Hypothalamus (tissue), 51 donors: ENCODE measurements at places on chromosomes 5 and 9.

GRCh38 chr5:166772770-166773169, 1518.7 kb upstream of the WWC1 start:
- no peak for DNase-seq

DNA sequence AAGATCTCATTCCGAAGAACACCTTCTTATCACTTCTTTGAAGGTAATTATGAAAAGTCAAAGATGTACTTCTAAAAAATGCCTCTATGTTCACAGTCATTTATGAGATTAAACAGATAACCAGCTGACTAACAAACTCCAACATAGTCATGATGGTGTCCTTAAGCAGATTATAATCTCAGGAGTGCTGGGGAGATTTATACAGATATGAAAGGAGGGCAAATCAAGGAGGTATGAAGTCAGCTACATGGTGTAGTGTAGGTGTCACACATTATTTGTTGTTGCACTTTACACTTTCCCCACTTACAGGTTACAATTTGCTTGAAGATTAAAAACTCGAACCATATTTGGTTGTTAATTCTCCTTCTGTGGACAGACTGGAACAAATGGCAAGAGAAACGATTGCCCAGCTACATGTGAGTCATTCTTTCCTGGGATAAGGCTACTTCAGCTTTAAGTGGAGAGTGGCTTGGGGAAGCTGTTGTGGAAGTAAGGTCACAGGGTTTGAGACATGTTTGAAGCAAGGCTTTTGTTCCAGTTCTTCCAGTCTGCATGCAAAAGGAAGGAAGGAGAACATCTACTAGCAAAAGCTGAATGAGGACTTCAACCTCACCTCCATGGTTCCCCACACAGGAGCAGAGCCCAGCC, 320.1 kb downstream of the ADGRV1 start:
- no peak for DNase-seq

DNA sequence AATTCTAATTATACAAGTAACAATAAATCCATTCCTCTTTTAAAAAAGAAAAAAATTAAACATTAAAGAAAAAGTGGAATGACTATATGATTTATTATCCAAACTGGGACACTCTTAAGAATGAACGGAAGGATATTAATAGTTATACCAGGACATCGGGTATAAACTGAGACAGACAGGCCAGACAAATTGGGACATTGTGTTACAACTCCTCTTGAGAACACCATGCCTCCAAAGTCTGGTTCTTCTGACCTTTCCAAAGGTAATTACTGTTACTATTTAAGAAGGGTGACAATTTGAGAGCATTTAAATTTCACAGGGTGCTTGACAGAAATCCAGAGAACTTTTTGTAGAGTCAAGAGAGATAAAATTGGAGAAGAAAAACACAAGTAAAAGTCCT, 132.1 kb upstream of the MARCHF11 start:
- DNase-seq, result no peak

DNA sequence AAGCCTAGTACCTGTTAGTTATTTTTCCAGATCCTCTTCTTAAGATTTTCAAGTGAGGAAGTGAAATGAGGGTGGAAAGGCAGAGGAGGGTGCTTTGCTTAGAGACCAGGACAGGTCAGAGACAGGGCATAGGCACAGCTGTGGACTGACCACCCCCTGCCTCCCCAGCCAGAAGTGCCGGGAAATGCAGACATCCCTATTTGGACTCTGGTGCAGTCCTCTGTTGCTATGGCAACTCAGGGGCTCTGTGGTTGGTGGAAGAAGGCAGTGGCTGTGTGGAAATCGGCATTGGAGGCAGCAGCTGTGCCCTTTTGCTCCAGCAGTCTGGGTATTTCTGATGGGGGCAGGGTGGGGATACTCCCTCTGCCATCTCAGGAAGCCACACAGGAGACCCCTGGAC, 43.3 kb upstream of the NDFIP1 start:
- peak; percentile 41 for DNase-seq

GRCh38 chr5:7533941-7534340, 138.0 kb downstream of the ADCY2 start:
- no peak for DNase-seq

DNA sequence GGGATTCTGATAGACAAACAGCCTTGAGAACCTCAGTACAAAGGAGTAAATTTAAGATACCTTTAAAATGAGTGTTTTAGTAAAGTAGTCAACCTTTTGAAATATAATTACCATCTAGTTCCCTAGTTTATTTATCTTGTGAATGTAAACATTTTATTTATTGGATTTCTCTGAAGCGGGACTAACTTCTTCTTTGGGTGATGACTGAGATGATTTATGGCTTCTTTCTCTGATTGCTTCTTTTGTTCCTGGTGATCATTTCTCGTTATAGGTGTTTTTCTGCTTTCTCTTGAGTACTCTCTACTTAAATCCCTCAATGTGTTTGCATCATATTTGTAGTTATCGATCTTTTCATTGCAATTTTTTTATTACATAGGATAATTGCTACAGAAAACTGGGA, 33.2 kb downstream of the PRDM6 start:
- no peak for DNase-seq

DNA sequence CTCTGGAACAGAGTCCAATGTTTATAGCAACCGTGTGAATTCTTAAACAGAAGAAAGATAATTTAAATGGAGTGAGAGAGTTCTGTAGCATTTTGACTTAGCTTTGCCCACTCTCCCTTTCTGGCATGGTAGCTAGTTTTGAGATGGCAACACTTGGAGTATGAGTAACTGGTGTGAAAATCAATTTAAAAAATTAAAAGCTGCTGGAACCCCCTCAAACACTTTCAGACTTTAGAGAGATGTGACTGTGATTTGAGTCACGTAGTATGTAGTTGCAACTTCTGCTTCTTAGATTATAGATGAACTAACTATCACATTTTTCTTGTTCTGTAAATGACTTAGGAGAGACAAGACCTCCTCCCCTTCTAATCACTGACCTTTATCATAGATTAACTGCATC, 2309.5 kb upstream of the C9orf72 start:
- no peak for DNase-seq

DNA sequence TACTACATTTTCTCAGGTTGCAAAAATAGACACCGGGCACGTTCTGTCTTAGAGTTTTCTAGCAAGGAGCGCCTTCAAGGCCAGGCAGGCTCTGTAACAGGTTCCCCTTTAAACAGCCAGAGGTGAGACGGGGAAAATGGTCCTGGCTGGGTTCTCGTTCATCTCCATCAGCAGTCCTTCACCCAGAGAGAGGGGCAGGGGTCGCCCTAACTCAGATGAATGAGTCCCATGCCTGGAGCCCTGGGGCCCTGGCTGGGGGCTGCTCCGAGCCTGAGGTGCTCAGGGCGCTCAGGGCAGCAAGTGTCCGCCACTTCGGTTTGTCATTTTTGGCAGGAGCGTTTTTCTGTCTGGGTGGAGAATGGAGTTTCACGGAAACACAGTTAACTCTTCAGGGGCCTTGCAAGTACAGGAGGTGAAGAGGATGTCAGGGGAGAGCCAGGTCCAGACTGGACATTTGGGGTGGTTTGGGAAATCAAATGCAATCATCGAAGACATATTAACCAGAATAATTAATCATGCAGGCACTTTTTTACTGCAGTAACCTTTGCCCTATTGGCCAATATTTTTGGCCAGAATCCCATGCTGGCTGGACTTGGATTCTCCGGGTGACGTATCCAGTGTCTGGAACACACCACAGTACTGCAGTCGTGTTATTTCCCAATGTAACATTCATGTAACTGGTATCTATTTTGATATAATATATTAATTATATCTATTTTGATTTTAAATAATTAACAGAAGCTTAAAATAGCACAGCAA, 2.9 kb downstream of the NTNG2 start:
- DNase-seq, result no peak

- DNase-seq, result no peak
Measured at GRCh38 chr5:130166839-130167490, 262.7 kb downstream of the CHSY3 start.

DNA sequence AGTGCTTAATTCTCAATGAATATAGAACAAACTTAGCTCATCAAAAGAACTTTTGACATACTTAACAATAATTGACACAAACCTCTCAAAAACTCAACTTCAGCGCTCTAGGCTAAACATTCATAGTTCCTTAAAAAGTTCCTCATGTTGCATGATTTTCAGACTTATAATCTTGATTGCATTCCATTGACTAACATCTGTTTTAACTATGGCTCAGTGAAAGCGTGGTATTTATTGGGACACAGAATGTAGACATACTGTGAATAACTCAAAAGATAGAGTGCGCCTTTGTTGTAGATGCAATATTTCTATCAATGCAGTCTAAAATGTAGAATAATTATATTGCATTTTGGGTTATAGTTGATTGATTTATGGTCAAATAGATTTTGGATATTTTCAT, 227.1 kb upstream of the HAPLN1 start:
- no peak for DNase-seq

DNA sequence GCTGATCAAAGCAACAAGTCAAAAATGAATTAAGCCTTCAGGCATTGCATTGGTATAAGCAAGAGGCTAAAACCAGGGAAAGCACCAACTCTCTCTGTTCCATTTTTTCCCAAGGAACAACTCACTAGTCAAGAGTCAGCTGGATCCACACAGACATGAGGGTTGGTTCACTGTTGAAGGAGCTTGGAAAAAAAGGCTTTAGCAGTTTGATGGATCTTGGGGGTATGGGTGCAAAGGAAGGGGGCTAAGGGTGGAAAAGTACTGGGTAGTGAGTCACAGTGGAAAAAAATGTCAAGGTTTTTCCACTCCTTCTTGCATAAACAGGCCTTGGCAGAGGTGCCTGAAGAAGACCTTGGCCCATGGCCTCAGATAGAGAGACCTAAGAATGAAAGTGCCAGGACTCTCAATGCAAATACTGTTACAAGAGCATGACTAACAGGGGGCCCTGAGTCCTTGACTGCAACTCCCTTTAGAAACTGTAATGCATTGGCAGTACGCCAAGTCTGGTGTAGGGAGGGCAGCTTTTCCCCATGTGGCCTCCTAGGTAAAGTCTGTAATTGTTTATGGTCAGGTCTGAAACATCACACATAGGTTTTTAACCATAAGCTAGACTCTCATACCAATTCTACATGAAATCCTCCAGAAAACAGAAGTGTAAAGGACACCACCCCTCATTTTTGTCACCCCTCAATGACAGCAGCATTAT, 23.7 kb downstream of the ACTL7A start:
- DNase-seq, result no peak

GRCh38 chr9:78756813-78757510, 460.0 kb downstream of the PSAT1 start:
- DNase-seq, result no peak

DNA sequence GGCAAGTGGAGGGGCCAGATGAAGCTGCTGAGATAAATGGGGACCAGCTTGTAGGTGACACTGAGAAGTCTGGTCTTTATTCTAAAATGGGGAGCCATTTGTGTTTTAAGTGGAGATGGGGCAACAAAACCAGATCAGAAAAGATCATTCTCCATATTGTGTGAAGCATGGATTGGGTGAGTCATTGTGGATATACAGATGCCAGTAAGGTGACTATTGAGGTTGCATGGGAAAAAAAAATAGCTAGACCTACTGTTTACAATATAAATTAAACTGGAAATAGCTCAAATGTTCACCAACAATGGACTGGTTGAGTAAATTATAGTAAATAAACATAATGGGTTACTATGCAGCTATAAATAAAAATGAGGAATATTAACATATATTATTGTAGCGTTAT, 5.4 kb upstream of the MAP1B start:
- no peak for DNase-seq

DNA sequence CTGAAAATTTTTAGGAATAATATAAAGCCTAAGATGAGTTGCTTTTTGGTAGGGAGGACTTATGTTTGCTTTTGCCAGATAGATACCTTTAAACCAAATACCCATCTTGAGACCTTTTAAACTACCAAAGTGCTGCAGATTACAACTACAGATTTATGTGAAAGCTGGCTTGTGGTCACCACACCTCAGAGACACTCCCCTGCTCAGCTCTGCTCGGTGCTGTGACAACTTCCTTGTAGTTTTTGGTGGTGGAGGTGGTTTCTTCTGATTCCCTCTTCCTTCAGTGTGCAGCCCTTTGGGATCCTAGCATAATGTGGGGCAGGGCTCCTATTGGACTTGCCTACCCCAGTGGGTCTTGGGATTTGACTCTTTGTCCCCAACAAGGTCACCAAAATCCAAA, 29.2 kb downstream of the GARNL3 start:
- DNase-seq, result no peak

DNA sequence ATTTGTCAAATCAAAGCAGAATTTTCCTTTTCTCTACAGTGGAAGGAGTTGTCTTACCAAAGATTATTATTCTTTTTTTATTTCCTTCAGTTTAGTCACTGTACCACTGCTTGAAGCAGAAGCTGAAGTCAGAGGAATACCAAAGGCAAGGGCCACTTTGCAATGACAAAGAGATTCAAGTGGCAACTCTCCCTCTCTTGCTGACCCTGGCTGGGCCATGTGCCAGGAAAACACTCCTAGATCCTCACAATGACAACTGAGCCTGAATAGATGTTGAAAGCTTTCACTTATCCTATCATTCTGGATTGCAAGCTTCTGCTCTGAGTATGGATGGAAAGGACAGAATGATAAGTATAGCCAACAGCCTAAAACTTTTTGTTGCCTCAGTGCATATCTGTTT, 618.3 kb downstream of the NR2F1-AS1 start:
- peak; percentile 15 for DNase-seq

DNA sequence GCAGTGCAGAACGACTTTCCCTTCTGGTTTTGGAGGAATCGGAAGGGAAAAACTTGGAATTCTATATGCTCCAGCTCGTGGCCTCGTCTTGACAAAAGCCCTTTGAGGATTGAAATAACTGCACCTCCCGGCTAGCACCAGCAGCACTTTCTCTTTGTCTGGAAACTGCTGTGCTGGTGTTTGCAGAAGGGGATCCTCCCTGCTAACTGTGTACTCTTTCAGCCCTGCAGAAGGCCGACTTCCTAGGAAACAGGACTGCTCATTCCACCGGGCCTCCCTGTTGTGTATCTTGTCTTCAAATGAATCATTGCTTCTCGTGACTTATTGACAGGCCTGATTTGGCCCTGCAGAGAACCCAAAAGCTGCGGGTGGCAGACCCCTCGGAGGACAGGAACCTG, 23.6 kb downstream of the STC2 start:
- no peak for DNase-seq

DNA sequence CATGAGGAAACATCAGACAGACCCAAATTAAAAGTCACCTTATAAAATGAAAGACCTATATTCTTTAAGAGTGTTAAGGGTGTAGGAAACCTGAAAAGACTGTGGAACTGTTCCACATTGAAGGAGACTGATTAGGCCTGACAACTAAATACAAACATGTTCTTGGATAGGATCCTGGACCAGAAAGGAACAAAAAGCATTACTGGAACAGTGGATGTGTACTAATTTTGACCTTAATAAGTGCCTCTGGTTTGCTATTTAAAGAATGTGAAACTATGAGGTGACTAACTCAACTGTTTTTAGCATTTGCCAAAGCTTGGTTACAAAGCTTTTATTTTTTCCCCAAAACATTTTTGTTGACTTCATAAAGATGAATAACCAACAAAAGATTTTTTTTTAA, 340.6 kb downstream of the CAAP1 start:
- no peak for DNase-seq
